BJ (cell line): ENCODE measurements at places on chromosomes 6 and 20.

GRCh38 chr20:1427457-1428054 is 34.7 kb upstream of the FKBP1A start:
- DNase-seq, result no peak

DNA sequence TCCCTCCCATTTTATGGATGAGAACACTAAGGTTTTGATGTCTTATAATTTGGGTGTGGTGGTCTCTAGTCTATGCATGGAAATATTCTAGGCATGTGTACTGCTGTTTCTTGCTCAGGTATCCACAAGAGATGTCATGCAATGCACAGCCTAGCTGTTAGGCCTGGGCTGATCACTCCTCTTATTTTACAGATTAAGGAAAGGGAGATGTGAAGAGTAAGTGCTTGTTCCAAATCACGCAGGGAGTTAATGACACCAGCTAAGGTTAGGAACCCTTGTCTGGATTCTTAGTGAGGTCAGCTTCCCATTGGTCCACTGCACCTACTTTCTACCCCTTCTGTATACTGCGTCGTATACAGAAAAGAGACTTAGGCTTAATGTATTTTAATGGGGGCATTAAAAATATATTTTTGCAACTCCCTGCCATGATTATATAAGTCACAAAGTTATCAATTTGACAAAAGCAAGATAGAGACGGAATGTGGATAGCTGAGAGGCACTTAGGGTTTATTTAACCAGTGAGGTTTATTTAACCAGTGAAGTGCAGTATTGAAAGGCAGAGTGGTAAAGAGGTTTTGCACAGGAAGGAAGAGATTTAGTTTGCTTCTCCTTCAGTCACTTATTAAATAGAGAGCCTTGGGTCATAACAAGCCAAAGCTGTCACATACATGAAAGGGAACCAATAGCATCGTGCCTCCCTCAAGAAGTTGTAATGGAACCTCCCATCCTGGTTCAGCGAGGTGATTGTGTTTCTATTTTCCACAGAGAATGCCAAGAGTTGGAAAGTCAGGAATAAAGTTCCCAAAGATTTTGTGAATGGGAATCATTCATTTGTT is 95.0 kb upstream of the FAM184A start:
- no peak for DNase-seq

- no peak for DNase-seq
These were observed 6.0 kb downstream of the SLC17A9 start for GRCh38 chr20:62958388-62959100.

GRCh38 chr6:135311446-135312200 is 130.5 kb downstream of the MYB start:
- no peak for DNase-seq

GRCh38 chr6:13838616-13839015 is 24.3 kb upstream of the MCUR1 start:
- DNase-seq, result no peak

DNA sequence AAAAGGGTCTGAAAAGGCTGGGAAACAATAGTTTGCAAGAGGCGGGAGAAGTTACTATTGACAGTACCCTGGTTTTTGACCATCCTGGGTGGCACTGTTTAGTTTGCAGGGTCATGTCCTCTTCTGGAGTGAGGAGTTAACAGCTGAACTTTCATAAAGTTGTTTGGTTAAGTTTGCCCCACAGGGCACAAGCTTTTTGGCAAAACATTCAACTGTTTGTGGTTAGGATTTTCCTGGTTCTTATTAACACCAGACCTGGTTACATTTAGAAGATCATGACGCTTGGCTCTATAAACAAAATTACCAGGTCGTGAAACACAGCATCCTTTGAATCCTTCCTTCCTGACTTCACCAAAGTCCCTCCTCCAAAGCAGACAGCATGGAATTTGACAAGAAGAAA is 106.1 kb downstream of the RIN2 start:
- no peak for DNase-seq
